Head of caudate nucleus (tissue), 42 donors: ENCODE measurements at places on chromosomes 1 and 21.

DNA sequence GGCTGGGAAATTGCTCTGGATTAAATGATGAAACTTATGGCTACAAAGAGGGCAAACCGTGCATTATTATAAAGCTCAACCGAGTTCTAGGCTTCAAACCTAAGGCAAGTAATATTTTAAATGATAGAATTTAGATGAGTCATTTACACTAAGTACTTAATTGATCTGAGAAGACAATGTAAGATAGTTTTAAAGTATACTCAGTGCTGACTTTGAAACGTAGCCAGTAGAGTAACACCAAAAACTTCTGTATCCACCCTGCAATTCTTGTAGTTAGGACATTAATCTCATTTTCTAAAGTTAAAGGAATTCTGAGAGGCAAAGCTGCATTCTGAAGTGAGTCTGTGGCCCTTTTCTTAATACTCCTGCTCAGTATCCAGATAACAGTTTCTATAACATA, 20.8 kb downstream of the ATP1B1 start:
- no peak for DNase-seq

DNA sequence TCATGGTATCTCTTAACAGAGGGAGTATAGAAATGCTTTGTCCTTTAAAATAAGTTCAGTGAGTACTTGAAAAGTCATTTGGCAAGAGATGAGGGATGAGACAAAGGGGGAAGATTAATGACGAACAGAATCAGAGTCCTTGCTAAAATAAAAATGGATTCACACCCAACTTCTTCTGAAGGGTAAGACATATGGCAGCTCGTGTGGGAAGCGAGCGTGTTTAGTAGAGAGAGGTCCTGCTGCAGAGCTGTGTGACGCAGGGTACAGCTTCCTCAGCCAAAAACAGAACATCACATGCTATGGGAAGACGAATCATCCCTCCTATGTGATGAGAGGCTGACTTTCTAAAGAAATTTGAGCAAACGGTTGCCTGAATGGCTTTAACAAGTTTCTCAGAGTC, 158.5 kb upstream of the LMO4 start:
- no peak for DNase-seq

DNA sequence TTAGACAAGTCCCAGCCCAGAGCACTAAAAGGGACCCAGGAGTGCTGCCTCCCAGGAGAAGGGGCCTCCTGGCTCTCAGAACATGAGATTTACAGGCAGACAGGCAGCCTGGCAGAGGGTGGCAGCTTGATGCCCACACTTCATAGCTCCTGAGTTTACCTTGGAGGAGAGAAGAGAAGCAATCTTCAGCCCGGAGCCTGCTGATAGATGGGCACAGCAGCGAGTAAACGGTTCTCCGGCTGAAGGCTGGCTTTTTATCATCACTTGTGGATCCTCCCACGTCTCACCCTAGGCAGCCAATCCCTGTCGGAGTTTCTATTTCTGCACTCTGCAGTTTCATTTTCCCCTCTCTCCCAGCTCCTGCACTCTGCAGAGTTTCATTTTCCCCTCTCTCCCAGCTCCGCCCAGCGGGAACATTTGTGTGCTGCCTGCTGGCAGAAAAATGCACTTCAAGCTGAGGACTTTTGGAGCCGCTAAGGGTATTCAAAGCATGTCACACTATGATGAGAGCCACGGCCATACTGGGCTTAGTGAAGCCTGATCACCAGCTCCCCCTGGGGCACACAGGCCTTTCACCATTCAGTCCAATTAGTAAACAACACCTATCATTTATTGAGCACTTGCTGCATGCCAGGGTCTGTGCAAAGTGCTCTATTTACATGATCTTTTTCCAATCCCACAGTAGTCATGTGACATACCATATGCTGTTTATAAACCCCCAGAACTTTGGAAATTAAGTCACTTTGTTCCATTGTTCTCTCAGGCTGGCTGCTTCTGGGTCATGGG, at the start of gene IFI6:
IFI6 (minus strand) TSS at position 229 of the 786 bp plus-strand sequence. CDS start 2,878 bp downstream, outside the sequence.
- peak; percentile 88 for DNase-seq

DNA sequence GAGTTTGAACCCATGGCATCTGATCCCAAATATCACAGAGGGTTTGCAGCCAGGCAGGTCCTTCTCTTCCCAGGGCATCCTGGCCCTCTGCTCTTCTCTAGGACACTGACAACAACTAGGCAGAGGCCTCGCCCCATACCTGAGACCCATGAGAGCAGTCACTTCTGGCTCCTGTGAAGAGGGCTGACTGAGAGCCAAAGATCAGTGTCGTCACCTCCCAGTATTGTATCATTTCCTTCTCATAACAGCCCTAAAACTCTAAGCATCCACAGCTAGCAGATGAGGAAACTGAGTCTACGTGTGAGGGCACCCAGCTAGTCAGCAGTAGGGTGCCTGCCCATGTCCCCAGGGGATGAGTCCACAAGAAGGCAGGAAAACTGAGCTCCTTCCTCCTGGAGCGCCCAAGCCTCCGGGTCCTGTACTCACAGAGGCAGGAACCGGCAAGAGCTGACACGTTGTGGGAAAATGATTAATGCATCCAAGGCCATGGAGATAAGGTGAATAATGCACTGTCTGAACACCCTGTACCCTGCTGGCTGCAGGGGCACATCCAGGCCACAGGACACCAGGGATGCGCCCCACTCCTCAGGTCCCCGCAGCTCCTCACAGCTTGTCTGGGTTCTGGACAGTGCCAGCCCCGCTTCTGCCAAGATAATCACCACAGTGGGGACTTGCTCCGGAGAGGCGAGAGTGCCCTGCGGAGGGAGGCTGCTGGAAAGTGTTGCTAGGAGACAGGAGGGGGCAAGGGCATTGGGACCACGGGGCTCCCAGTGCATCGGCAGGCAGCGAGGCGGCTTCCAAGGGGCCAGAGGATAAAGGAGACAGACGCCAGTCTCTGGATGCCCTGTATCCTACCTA, 340.0 kb downstream of the NPHP4 start:
- DNase-seq = no peak

DNA sequence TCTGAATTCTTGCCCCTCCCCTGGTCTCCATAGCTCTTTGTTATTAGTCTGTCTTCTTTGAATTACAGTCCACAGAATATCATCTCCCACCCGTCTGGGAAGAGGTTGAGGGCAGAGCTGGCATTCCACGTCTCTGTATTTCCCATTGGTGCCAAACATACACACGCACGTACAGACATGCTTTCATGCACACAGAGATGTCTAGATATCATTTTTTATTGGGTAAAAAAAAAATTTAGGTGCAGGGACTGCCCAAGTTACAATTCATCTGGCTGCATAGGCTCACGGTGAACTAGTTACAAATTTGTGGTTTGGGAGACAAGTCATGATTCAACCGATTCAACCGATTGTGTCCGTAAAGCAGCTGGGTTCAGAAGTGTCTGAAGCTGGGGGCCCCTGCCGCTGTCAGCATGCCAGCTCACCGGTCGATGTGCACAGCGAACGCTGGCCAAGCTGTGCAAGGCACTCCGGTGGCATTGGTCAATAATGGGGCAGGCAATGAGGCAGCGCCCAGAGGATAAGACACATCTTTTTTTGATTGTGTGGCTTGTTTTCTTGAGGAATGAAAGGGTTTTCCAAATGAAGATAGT, 73.7 kb downstream of the KCNN3 start:
- DNase-seq = no peak

GRCh38 chr1:88289401-88290102, 394.5 kb upstream of the PKN2 start:
- DNase-seq = no peak

GRCh38 chr1:180178511-180179161, 24.0 kb downstream of the QSOX1 start:
- DNase-seq = peak; percentile 67

DNA sequence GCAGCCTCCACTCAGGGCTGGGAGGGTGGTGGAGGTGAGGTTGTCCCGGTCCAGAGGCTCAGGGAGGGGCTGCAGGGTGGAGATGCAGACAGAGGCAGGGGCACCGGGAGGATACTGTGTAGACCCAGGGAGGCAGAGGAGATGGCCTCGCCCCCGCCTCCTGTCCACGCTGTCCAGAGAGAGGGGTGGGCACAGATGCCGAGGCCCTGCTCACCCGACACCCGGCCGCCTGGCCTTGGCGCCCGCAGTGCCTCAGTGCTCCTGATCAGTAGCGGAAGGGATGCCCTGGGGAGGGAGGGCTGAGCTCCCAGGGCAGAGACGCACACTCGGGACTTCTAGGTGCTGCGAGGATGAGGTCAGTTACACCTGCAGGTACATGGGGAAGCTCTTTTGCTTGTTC, 102.7 kb upstream of the TTC34 start:
- no peak for DNase-seq

DNA sequence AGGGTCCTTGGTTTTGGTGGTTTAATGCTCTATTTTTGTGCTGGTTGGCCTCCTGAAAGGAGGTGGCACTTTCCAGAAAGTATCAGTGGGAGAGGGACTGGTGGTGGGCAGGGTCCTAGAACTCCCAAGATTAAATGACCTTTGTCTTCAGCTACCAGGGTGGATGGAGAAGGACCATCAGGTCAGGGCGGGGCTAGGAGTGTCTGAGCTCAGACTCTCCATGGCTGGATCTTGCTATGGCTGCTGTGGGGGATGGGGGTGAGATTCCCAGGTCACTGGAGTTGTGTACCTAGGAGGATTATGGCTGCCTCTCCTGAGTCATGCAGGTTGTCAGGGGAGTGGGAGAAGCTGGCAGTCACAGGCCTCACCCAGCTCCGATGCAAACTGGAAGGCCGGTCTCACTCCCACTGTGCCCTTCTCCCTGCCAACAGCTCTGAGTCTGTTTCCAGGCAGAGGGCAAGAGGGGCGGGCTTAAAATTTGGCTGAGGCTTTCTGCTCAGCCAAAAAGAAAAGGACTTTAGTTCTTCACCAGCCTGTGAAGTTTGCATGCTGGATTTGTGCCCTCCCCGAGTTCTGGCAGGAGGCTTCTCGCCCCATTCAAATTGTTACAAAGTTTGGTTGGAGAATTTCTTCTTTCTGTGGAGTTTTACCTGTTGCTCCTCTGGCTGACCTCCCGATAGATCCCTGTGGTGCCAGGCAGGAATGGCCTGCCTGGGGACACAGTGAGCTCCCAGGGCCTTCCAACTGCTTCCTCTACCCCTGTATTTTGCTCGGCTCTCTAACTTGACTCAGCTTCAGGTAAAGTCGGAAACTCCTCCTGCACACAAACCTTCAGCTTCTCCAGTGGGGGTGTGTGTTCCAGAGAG, 13.1 kb upstream of the KYAT3 start:
- no peak for DNase-seq

GRCh38 chr1:110420874-110421793, 13.6 kb upstream of the LAMTOR5 start:
- DNase-seq = no peak

DNA sequence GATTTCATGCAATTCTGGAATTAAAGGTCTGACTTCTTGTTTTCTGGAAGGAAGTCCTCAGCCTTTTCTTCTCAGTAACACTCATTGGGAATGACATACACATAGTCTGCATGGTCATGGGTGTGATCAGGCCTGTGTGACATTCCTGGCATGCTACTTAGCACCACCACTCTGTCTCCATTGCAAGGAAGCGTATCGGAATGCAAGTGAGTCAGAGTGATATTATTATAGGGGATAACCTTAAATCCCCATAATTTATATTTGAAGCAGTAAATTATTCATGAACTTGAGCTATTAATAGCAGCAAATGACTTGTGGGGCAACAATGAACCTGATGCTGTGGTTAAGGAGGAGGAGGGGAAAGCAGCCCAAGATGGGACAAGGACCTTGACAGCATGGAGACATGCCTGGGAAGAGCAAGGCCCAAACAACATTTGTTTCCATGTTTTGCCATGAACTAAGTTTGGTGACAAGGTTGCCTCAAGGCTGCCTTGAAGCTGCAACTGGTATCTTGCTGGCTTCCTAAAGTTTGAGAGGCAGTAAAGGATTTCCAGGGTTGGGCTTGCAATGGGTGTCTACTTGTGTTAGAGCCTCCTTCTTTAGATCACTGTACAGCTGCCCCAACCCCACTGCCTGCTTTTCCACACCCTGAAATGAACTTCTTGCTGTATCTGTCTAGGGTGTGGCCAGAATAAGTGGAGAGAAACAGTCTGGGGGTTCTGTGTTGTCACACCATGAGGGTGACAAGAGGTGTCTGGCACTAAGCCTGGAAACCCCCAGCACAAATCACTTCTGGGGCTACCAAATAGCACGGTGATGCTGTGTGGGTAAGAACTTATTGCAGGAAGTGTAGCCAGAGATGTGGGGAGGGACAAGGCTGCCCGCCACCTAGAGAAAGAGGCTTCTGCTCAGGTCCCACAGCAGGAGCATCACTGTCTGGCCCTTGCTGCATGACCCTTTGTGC, 4.6 kb downstream of the MAB21L3 start:
- DNase-seq = no peak

- no peak for DNase-seq
Observed at GRCh38 chr1:156122086-156122485, 7.6 kb downstream of the LMNA start.

DNA sequence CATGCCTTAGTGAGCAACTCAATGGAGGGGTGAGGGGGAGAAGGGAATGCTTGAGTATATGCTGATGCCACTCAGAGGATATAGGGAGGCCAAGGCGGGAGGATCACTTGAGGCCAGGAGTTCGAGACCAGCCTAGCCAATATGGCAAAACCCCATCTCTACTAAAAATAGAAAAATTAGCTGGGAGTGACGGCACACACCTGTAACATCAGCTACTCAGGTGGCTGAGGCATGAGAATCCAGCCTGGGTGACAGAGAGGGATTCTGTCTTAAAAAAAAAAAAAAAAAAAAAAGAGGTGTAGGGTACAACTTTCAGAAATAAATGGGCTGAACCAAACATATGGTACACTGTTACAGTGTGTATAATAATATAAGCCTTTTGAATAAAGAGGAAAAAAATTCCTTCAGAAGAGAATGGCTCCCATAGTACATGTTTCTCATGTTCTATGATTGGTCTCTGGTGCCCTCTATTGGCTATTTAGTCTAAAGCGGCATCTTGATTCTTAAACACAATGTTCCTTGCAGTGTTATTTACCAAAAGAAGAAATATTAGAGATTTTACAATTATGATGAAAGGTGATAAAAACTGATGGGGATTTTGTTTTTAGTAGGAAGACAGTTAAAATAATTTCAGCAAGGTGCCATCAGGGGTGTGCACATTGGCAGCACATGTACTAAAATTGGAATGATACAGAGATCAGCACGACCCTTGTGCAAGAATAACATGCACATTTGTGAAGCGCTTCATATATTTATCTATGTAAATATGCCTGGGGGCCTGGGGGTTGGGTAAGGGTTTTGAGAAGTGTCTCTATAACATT, 109.8 kb downstream of the PATJ start:
- DNase-seq = no peak

- DNase-seq = no peak
Observed at GRCh38 chr21:20108016-20108415, 890.2 kb upstream of the NCAM2 start.

DNA sequence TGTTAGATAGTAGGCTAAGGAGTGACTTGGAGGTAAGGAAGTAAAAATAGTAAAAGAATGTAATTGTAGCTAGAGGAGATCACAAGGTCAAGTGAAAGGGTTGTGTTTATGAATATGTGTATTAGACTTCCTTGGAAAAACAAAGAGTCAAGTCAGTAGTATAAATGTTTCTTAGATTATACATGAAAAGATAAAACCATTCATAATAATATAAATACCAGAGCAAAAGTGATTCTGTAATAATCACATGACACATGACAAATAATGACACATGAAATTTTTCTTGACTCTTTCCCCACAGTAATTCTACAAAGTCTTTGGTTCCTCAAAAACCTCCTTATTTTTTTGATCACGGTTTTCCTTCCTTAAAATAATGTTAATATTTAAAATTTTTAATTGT, 56.4 kb downstream of the IVNS1ABP start:
- no peak for DNase-seq
